ENCODE measurements at places on chromosomes 3 and 15. TPM values are rescaled to one million over a fixed set of nuclear protein-coding genes. Genes with fewer than 3 reads are reported as not detected.
A peak's percentile ranks its signal among the peaks of the same experiment; 100 is the strongest.

DNA sequence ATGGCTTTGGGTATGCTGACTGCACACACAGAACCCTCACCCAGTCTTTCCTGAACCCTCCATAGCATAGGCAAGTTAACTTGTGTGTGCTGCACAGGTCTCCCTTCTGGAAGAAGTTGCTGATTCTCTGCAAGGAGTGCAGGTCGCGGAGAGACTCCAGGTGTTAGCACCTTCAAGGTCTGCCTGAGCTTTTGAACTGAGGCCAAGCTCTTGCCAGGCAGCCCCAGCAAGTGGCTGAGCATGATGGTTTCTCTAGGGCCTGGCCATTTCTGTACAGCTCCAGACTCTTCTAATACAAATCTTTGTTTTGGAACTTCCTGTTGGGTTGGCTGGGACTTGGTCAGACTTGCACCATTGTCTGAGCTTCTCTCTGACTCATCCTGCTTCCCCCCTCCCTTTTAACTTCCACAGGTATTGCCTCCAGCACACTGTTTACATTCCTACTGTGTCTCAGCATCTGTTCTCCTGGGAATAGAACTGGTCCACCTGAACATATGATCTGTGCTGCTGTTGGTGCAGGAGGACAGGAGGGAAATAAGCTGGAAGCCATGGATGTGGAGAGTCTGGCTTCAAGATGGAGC is 53.3 kb downstream of the KY start:
- DNase-seq, result no peak

GRCh38 chr3:170477395-170477794 is 58.7 kb downstream of the CLDN11 start:
- DNase-seq, result no peak

MGA gene
- total RNA-seq, result 12.8 TPM

DNA sequence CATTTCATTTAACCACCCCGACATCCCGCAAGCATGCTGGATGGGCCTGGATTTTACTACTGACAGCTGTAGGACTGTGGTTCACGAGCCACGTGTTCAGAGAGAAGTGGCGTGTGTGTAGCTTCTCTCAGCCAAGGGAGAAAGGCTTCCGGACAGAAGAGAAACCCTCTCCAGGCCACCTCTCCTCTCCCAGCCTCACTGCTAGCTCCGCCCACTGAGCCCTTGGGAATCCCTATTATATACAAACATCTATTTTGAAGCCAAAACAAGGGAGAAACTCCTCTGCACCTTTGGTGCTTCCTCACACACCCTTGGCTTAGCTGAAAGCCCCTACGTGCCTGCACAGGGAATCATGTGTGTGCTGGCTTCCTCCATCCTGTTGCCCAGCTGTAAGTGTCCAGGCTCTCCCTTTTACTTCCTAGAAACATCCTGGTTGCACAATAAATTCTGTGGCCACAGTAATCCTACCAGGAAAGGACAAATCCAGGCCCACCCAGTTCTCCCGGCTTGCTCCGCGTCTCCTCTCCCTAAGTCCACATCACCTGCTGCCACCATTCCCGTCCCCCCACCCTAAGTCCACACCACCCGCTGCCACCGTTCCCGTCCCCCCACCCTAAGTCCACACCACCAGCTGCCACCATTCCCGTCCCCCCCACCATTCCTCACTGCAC is 30.5 kb downstream of the PCSK6 start:
- no peak for DNase-seq

MYZAP gene
- total RNA-seq, result 0.69 TPM

GRCh38 chr3:139610886-139611285 is 66.9 kb downstream of the NMNAT3 start:
- no peak for DNase-seq

- DNase-seq, result no peak
Observed at GRCh38 chr15:82804575-82804949, 1.3 kb downstream of the FSD2 start.

GRCh38 chr15:74403588-74403919 is 30.2 kb downstream of the SEMA7A start:
- DNase-seq, result no peak

KCNMB3 gene
- 0.30 TPM for total RNA-seq

- peak; percentile 19 for DNase-seq
Observed at GRCh38 chr15:53978253-53978906, at the start of gene UNC13C. Gene UNC13C, plus strand, starts transcription at chr15:53978441. Its CDS starts 34,463 bp downstream, at chr15:54012904.

NEK10 gene
- 4.7 TPM for total RNA-seq

NRG4 gene
- 1.1 TPM for total RNA-seq

- DNase-seq, result no peak
Observed at GRCh38 chr15:93527374-93528050, 438.5 kb upstream of the RGMA start.

- DNase-seq, result no peak
Observed at GRCh38 chr3:38000242-38000916, 9.8 kb downstream of the VILL start.

CORO2B gene
- total RNA-seq, result 7.9 TPM

GRCh38 chr3:83738202-83738601 is 1220.6 kb upstream of the CADM2 start:
- DNase-seq, result no peak

DNA sequence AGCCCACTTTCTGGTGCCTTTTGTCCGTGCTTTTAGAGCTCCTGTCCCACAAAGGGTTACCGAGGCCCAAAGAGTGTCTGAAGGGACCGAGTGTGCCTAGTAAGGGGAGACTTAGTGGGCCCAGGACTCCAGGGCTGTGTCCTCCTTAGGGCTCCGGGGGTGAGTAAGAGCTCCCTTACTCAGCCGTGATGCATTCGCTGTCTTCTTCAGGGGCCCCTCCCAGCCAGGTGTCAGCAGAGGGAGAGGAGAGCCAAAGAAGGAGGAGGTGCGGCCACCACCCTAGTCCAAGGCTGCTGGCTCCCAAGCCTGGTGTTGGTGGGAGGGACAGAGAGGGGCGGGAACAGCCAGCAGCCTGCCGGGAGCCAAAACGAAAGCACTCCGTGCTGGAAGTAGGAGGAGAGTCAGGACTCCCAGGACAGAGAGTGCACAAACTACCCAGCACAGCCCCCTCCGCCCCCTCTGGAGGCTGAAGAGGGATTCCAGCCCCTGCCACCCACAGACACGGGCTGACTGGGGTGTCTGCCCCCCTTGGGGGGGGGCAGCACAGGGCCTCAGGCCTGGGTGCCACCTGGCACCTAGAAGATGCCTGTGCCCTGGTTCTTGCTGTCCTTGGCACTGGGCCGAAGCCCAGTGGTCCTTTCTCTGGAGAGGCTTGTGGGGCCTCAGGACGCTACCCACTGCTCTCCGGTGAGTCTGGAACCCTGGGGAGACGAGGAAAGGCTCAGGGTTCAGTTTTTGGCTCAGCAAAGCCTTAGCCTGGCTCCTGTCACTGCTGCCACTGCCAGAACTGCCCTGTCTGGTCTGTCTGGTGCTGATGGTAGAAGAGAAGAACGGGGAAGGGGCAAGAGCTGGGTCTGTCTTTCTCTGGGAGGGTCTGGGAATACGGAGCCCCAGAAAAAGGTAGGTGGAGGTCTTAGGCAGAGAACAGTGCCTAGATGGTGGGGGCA is at the start of gene IL17RC:
TSS of gene IL17RC (plus strand) at position 365 of the 947 bp plus-strand sequence. CDS start at position 583, 218 bp downstream.
- DNase-seq, result peak; percentile 91

DNA sequence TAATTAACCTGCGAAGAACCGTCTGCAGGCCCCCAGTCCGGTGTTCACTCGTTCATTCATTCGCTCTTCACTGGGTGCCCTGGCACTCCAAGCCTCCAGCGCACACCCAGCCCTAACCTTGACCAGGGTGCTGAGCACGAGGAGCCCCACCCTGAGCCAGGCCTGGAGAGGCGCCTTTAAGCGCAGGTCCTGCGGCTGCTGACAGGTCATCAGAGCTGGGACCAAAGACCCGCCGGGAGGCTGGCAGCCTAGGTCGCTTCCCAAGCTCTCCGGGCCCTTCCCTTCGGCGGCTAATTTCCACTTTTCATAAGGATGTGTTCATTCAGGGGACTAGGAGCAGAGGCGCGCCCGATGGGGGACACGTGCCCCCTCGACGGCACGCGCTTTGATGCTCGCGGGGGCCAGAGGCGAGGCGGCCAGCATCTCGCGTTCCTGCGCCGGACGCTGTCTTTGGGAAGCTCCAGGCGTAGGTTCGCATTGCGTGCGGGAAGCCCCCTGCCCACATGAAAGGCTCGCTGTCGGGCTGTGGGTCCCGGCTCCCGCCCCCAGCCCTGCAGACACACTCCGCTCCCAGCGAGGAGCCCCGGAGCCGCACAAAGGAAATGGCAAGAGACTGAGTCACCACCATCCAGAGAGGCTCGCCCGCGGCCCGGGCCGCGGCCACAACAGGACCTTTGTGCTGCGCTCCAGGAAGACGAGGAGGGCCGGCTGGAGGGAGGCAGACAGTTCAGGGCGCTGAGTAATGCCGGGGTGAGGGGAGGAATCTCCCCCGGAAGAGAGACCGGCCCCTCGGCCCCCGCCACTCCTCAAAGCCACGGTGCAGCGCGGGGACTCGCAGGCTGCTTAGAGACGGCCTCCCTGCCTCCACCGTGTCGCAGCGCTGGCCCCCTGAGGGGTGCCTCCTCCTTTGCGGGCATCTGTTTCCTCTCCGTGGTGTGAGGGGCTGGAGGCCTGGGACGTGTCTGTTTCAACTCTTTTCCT is 266.4 kb upstream of the HES1 start:
- peak; percentile 95 for DNase-seq

MYD88 gene
- 4.1 TPM for total RNA-seq

MAP2K5 gene
- 2.5 TPM for total RNA-seq

GRCh38 chr15:31537770-31538592 is 211.3 kb downstream of the KLF13 start:
- DNase-seq, result no peak

VIPR1 gene
- not detected for total RNA-seq

DNA sequence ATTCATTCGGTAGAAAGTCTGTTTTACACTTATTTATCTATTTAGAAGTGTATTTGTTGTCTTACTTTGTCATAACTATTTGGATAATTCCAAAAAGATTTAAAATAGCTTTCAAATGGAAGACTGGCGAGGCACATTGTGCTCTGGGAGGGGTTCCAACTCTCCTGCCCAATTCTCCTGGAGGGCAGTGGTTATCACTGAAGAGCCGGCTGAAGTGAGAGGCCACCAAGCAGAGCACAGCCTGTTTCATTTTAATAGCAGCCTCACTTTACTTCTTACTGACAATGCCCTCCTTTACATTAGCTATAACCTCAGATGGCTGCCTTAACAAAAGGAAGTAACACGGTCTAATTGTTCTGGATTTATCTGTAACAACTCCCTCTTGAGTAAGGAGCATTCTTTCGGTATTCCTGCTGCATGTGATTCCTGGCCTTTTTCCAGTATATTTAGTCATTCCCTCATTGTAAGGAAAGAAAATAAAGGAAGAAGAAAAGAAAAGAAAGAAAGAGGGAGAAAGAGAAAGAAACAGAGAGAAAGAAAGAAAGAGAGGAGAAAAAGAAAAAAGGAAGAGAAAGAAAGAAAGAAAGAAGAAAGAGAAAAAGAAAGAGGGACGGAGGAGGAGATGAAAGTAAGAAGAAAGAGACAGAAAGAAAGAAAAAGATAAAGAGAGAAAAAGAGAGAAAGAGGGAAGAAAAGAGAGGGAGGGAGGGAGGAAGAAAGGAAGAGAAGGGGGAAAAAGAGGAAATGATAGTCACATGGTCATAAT is 339.8 kb upstream of the WNT5A start:
- DNase-seq, result no peak

MEX3B gene
- 6.2 TPM for total RNA-seq

GRCh38 chr15:27165590-27165989 is 194.6 kb downstream of the GABRG3 start:
- DNase-seq, result no peak

TASOR gene
- 24.1 TPM for total RNA-seq

- no peak for DNase-seq
Observed at GRCh38 chr3:124318014-124318413, 326.1 kb upstream of the ROPN1 start.

MANF gene
- 129 TPM for total RNA-seq

GADL1 gene
- not detected for total RNA-seq

GRCh38 chr15:62539236-62539635 is 374.2 kb upstream of the C2CD4B start:
- no peak for DNase-seq

EPHA3 gene
- total RNA-seq, result not detected

GRCh38 chr3:19945969-19946831 is 697 bp upstream of the RAB5A start:
- DNase-seq, result no peak

GRCh38 chr3:73351423-73352071 is 273.2 kb downstream of the PDZRN3 start:
- DNase-seq, result peak; percentile 2

DNA sequence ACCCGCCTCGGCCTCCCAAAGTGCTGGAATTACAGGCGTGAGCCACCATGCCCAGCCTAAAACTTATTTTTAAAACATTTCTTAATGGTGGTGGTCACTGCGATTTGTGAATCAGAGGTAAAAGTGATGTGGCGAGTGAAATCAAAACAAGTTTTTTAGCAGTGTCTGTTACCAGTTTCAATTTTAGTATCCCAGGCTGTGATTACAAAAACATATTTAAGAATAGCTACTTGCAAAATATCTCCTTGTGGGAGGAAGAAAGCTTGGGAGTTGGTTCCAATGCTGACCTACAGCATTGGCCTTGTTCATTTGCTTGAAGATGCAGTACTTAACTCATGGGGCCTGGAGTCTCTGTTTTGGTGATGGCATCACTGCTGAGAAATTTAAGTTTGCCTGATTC is 4.5 kb downstream of the RAB7A start:
- DNase-seq, result no peak

SAMD7 gene
- total RNA-seq, result not detected

PP2D1 gene
- not detected for total RNA-seq

Data from MG63 (cell line).